Peyer's patch (tissue), 4 donors: ENCODE measurements at places on chromosomes 2 and 18. TPM values are rescaled to one million over a fixed set of nuclear protein-coding genes. Genes with fewer than 3 reads are reported as not detected.

DNA sequence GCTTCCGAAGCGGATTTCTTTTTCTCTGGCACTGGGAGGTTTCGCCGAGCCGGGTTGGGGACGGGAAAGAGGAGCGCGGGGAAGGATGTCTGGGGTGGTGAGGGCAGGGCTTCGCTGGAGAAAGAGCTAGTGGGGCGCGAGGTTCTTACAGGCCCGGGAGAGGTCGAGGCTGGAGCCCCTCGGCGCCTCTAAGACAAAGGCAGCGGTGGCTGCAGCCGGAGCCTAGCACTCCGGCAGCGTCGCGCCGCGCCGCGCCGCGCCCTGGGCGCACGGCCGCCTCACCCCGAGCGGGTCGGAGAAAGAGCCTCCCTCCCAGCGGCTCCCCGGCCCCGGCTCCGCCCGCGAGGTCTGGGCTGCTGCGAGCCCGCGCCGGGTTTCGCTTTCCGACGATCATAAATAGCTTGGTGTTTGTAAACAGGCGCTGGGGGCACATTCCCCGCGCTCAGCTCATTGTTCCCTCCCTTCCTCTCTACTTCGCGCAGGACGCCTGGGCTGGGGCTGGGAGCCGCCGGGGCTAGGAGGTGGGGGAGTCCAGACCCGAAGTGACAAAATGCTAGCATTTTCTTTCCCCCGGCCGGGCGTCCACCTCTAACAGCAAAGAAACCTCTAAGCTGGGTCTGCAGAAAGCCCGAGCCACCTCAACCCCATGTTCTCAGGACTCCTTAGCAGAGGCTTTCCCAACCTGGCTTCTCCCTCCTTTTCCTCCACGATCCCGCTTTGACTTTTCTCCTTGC lies 813 bp upstream of the MEIS1 start:
- DNase-seq: peak; percentile 56

- DNase-seq: no peak
Observed at GRCh38 chr2:23789012-23789411, 137.9 kb downstream of the ATAD2B start.

DNA sequence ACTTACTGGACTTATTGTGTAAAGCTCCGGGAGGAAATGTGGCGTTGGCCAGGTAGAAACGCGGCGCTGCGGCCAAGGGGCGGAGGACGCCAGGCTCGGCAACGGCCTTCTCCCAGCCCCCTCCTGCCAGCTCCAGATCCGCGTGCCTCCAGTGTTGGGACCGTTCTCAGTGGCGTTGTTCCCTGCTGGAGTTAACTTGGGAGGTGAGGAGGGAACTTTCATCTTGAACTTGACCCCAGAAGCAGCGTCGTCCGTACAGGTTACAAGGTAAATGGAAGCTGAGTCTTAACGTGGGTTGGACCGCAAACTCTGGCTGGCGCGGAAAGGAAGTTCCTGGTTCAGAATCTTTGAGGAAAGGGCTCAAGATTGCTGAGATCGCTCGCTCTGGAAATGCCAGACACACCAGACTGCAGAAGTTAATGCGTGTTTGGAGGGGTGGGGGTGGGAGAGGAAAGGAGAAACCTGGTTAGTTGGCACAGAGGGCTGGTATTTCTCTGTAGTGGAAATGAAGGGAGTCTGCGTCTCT lies 1.3 kb downstream of the TANC1 start:
- DNase-seq: peak; percentile 74

DNA sequence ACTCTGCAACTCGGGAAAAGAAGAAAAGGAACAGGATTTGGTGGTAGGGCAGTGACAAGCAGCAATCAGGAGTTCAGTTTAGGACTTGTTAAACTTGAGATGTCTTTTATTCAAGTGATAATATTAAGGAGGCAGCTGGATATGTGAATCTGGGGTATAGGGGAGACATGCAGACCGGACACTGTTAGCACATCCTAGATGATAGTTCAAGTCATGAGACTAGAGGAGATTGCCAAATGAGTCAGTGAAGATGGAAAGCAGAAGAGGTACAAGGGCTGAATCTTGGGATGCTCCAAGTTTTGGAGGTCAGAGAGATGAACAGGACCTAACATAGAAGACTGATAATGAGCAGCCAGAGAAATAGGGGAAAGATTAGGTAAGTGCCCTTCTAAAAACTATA lies 69.5 kb upstream of the PSME4 start:
- DNase-seq: no peak

DNA sequence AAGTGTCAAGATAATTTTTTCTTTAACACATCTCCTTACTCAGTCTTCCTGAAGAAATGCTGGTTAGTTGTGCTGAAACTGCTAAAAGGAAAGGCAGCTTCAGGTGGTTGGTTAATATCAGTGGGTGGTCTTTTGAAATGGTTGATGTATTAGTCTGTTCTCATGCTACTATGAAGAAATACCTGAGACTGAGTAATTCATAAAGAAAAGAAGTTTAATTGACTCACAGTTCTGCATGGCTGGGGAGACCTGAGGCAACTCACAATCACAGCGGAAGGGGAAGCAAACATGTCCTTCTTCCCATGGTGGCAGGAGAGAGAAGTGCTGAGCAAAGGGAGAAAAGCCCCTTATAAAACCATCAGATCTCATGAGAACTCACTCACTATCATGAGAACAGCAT lies 125.9 kb upstream of the CYRIA start:
- no peak for DNase-seq

DNA sequence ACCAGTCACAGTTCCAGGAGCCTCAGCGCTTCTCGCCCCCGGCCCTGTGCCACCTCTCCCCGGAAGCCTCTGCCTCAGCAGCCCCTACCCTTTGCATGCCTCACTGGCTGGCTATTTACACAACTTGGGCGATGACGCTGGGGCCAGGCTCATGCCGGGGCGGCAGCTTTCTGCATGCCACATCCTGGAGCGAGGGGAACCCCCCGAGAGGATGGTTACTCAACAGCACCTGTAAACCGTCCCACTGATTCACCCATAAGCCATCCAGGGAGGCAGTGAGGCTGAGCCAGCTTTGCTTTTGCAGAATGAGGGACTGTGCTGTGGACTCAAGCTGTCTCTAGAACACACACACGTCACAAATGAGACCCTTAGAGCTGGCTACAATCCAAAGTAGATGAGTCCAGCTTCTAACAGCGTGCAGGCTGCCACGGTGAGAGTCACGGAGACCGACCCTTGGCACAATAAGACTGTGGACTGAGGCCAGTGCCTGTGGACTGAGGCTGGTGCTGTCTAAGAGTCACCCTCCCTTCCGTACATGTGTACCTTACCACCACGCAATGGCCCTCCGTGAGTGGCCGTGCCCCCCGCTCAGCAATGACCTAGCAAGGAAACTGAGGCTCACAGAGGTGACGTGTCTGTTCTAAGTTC lies 45.6 kb upstream of the ODC1 start:
- peak; percentile 78 for DNase-seq

- DNase-seq: no peak
Observed at GRCh38 chr2:75772908-75773630, 62.4 kb upstream of the GCFC2 start.

GRCh38 chr18:12376034-12376753 lies 833 bp downstream of the AFG3L2 start:
- no peak for DNase-seq

DNA sequence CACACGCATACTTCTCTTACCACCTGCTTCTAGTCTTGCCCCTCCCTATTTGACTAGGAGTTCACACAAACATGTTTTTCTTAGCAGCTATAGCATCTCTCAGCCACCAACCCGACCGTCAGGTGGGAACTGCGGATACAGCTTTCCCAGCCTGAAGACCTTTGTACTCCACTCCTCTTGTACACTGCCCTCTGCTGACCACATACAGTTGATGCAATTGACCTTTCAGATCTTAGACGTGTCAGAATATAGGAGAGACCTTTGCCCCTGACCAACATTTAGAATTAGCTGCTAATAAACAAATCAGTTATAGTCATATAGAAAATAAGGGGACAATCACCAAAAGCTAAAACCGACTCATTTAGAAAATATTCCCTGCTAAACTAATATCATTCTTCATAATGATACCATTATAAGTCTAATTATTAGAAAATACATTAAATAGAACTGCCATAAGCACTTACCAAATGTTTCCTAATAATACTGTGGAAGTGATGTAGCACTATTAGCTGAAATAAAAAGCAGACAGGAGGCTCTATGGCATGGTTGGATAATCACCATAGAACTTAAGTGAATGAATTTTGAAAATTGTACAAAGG lies 208.4 kb downstream of the RAD51AP2 start:
- DNase-seq: peak; percentile 53

- peak; percentile 51 for DNase-seq
Observed at GRCh38 chr2:156405586-156405985, 30.6 kb upstream of the GPD2 start.

DNA sequence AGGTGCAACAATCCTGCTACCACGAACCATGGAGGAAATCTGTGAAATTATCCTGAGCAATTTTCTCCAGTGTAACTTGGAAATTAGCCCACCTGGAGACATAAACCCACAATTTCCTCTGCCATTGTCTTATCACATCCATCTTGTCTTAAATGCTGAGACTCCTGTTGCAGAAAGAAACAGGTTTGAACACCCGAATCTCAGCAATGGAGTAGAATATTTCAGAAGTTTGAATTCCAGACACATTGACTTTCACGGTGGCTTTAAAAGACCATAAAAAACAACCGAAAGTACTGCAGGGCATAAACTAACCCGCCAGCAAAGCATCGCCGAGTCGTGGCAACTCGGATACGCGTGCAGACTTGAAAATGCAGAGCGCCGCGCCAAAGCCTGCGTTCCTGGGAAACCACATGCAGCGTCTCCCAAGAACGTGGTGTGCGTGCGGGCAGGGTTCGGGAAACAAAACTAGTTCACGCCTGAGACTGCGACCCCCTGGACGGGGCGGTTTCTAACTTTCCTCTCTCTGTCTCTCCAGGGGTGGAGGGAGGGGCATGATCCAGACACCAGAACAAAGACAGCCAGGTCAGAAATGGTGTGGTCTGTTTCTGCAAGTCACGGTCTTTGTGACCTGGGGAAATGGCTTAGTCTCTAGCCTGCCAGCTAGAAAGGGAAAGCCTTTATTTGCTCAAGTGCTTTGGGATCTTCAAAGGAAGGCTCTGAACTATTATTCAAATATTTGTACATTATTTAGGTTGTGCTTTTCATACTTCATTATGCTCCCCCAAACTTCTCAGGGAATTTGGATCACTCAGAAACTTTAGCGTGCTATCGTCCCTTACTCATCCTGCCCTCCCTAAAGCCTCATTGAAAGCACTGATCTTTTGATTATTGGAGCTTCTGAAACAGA lies 26.9 kb upstream of the KCTD1 start:
- no peak for DNase-seq

DNA sequence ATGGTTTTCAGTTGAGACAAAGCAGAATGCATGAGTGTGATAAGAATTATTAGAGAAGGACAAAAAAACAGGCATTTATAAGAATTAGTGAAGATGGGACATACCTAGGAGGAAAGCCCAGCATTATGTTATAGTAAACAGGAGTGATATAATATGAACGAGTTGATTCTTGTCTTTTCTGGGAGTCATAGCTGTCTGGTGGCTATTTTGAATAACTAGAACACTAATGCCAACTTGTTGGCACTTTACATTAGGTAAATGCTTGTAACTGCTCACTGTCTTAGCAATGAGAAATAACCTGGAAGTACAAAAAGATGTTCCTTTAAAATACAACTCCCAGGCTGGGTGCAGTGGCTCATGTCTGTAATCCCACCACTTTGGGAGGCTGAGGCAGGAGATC lies 540.8 kb upstream of the SPHKAP start:
- DNase-seq: no peak

- no peak for DNase-seq
Observed at GRCh38 chr2:237411092-237411601, 2.8 kb downstream of the COL6A3 start.

DNA sequence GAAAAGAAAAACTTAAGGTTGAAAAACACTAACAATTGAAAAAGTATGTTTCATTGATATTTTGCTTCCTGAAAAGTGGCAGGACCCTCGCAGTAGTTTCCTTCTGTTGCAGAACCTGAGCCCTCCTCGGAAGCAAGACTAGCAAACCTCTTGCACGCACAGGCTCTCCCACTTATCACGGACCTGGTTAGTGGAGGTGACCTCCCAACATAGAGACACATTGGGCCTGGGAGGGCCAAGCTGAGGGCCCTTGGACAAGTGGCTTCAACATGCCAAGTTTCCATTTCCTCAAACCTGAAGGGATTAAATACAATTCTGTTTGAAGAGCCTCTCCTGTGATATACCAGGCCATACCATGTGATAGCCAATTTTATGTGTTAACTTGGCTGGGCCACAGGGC lies 133.4 kb upstream of the AGAP1 start:
- DNase-seq: no peak

GRCh38 chr2:158060835-158061435 lies 40.7 kb upstream of the UPP2 start:
- DNase-seq: no peak

GRCh38 chr2:238285653-238286082 lies 2.7 kb downstream of the PER2 start:
- DNase-seq: peak; percentile 75

DNA sequence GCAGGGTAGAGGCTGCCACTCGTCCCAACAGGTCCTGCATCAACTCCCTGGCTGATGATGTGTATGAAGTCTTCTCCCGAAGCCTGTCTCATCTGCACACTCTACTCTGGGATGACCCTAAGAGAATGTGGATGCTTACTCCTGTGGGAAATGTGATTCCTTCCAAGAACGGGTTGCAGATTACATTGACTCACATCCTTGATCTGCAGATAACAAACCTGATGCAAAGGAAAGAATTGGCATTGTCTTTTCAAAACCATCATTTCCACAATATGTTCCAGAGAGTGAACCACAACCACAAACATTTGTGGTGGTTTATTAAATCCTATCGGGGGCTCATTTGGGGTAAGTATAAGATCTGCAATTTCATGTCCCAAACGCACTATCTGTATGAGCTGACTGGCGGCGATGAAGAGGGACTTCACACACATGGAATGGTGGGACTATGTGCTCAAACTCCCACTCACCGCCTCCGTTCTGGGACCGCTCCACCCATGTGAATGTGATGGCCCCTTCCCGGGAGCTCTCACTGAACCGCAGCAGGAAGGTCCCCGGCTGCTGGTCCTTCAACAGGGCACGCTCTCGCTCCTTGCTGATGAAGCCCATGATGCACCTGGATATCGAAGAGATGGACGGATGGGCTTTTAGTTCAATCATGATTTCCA lies 35.5 kb downstream of the STAT1 start:
- no peak for DNase-seq

GRCh38 chr2:48590017-48590416 lies 27.6 kb upstream of the GTF2A1L start:
- no peak for DNase-seq

GRCh38 chr2:46984642-46985476 lies 69.3 kb upstream of the MCFD2 start:
- DNase-seq: peak; percentile 52

SH2D6 gene
- 13.5 TPM for total RNA-seq

ACOXL gene
- total RNA-seq: not detected

B4GALT6 gene
- total RNA-seq: 6.7 TPM

SCN3A gene
- total RNA-seq: 1.3 TPM

GPR75 gene
- 2.5 TPM for total RNA-seq

DSC1 gene
- 0.35 TPM for total RNA-seq

BOD1L2 gene
- total RNA-seq: 0.18 TPM

ZNF396 gene
- 1.9 TPM for total RNA-seq

HRH4 gene
- not detected for total RNA-seq

SP140L gene
- total RNA-seq: 53.6 TPM

SKOR2 gene
- not detected for total RNA-seq
